Breast epithelium (tissue), 4 donors: ENCODE measurements at places on chromosomes 2 and 18. TPM values are rescaled to one million over a fixed set of nuclear protein-coding genes. Genes with fewer than 3 reads are reported as not detected.

The SCN3A gene
- 0.64 TPM for total RNA-seq

- H3K36me3 ChIP-seq: no peaks in the 10 kb centered on the region
- no peaks in the 10 kb centered on the region for H3K4me1 ChIP-seq
- no peaks in the 10 kb centered on the region for H3K27me3 ChIP-seq
- H3K4me3 ChIP-seq: no peak overlapping the region
- no peak overlapping the region for H3K27ac ChIP-seq
Measured at GRCh38 chr2:137928547-137929518, 35.4 kb upstream of the HNMT start.

GRCh38 chr2:22600156-22600555 lies 784.8 kb upstream of the KLHL29 start:
- no peaks in the 10 kb centered on the region for H3K4me1 ChIP-seq
- no peaks in the 10 kb centered on the region for H3K36me3 ChIP-seq
- H3K4me3 ChIP-seq: no peak overlapping the region
- H3K27ac ChIP-seq: no peak overlapping the region
- DNase-seq: no peak
- no peaks in the 10 kb centered on the region for H3K27me3 ChIP-seq

GRCh38 chr2:200869014-200869413 lies 4.6 kb upstream of the CLK1 start:
- no peaks in the 10 kb centered on the region for H3K27me3 ChIP-seq
- H3K27ac ChIP-seq: no peak overlapping the region
- H3K4me3 ChIP-seq: no peak overlapping the region
- H3K4me1 ChIP-seq: no peaks in the 10 kb centered on the region
- DNase-seq: no peak

- H3K27ac ChIP-seq: no peak overlapping the region
- no peaks in the 10 kb centered on the region for H3K4me1 ChIP-seq
- no peaks in the 10 kb centered on the region for H3K36me3 ChIP-seq
Measured at GRCh38 chr2:39981883-39982311, 202.8 kb upstream of the THUMPD2 start.

DNA sequence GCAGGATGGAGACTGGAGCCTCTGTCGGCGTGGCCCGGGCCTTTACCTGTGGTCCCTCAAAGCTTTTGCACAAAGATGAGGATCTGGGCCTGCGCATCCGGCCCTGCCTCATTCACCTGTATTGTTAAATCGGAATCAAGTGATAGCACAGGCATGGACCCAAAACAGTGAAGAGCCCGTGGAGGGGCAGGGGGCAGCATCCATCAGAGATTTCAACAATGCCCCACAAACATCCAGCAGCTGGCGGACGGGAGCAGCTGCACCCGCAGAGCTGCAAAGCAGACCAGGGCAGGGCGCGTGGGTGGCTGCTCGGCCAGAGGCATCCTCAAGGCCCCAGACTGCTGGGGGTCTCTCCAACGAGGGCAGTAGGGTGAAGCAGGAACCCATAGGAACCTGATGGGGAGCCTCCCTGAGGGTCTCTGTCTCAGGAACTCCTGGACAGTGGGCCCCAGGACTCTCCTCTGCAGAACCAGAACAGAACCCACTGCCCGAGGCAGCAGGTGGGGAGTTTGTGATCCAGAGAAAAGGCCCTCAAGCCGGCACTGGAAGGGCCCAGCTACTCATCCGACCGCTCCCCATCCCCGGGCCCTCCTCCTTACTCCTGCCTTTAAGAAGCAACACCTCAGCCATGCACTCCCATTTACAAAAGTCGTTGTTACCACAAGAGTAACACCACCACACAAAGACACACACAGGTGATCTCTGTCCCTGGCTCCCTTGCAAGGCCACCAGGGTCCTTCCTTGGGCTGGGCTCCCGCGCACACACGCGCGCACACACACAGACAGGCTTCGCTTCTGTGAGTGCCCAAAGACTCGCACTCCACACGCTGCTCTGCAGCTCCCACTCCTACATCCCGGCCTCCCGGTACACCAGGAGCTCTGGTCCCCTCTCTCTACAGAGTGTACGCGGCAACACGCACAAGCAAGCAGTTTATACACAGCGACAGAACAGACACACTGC lies 28.8 kb downstream of the HDAC4 start:
- no peaks in the 10 kb centered on the region for H3K36me3 ChIP-seq
- H3K27me3 ChIP-seq: no peaks in the 10 kb centered on the region
- DNase-seq: peak; percentile 15
- H3K27ac ChIP-seq: no peak overlapping the region
- H3K4me1 ChIP-seq: no peaks in the 10 kb centered on the region

DNA sequence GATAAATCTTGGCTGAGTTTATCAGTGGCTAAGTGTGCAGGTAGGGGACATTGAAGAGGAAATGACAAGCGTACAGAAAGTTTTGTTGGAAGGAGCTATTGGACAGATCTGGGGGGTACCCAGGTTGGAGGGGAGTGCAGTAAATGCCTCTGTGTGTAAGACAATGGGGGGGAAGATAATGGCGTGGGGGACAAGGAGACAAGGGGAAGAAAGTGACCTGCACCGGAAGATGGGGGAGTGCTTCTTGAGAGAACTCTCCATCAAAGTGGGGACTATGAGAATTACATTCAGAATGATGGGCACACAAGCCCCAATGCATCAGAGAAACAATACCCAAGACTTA lies 190.0 kb downstream of the ALPK2 start:
- H3K36me3 ChIP-seq: no peaks in the 10 kb centered on the region
- H3K27me3 ChIP-seq: no peaks in the 10 kb centered on the region
- peak overlapping the region; percentile 10 for H3K4me3 ChIP-seq
- DNase-seq: no peak
- no peaks in the 10 kb centered on the region for H3K4me1 ChIP-seq

GRCh38 chr2:9286554-9287399 lies 80.2 kb downstream of the ASAP2 start:
- no peak overlapping the region for H3K27ac ChIP-seq
- H3K4me1 ChIP-seq: no peaks in the 10 kb centered on the region
- no peak overlapping the region for H3K4me3 ChIP-seq
- DNase-seq: no peak

DNA sequence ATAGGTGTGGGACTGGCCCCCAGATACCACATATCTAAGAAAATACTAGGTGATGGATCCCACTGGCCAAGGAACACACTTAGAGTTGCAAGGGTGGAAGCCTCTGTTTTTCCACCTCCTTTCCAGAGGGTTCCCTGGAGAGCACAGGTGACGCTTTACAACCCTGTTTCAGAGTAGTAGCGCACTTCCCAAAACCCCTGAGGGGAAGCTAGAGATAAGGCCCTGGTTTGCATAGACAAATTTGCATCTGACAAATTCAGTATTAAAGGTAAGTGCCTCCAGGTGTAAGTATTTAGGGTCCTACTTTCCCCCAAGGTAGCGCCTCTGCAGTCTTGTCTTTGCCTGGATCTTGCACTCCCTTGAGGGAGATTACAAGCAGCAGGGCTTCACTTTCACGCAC lies 474 bp upstream of the CERKL start:
- no peaks in the 10 kb centered on the region for H3K4me1 ChIP-seq
- DNase-seq: no peak
- peaks cover 9% of the 10 kb centered on the region for H3K27me3 ChIP-seq
- no peak overlapping the region for H3K27ac ChIP-seq
- no peaks in the 10 kb centered on the region for H3K36me3 ChIP-seq
